ENCODE measurements at places on chromosomes 5 and 9.

DNA sequence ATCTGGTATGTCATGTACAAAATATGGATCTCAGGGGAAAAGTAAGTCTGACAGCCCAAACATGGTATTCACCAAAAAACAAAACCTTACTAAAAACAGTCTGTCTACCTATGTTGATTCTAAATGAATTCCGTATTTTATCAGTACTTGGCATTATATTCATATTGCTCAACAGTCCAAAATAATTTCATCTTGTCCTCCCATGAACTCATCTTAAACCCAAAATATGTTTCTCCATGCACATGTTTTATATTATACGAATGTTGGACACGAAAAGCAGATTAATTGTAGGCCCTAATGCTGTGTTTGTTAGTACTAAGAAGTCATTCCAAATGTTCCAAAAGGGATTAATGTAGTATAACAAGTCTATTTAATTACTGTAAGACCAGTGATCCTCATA is 20.1 kb downstream of the NFIB start:
- no peaks in the 10 kb centered on the region for H3K4me1 ChIP-seq
- H3K4me3 ChIP-seq: no peak overlapping the region
- no peak overlapping the region for H3K27ac ChIP-seq

DNA sequence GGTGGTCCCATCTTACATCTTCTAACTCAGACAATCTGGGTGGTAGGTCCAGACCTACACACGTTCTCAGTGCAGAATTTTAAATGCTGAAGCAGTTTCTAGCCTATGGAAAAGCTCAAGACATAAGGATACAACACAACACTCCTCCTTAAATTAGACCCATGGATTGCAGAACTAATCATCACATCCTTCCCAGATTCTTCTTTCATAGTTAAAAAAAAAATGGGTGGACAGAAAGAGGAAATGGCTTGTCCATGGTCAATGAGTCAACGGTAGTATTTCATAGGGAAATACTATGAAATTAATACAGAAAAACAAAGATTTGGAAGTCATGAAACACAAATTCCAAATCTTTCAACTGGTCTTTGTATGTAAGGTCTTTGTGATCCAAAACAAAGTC is 106.9 kb downstream of the PAPPA start:
- H3K36me3 ChIP-seq: no peaks in the 10 kb centered on the region
- no peaks in the 10 kb centered on the region for H3K4me1 ChIP-seq
- DNase-seq: no peak
- no peaks in the 10 kb centered on the region for H3K27me3 ChIP-seq
- no peak overlapping the region for H3K4me3 ChIP-seq

DNA sequence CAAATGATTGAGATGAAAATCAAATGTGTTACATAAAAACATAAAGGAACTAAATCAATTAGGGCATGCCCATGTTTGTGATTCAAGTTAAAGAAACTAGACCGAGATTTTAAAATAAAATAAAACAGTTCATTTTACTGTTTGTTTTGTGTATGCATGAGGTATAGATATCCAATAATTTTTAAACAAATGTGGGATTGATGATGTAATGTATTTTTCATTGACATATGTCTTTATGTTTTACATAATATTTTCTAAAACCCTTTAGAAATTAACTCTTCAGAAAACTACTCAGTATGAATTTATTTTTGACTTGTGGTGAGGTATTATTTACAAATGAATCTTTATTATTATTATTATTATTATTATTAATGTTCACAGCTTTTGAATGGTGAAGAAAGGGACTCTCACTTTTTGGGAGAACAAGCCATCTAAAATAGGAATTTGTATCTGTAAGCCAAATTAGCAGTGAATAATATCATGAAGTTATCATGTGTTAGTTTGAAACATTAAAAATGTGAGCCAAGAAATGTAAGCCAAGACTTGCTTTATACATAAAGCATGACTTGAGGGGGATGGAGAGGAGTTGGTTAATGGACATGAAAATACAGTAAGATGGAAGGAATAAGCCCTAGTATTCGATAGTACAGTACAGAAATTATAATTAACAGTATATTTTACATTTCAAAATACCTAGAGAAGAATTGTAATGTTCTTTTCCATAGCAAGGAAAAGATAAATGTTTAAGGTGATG is 355.0 kb downstream of the CDH10 start:
- H3K4me1 ChIP-seq: no peaks in the 10 kb centered on the region
- no peak overlapping the region for H3K4me3 ChIP-seq
- no peak for DNase-seq
- no peaks in the 10 kb centered on the region for H3K36me3 ChIP-seq
- no peak overlapping the region for H3K27ac ChIP-seq

- peak; percentile 47 for DNase-seq
- peak within 1 kb of the TSS; percentile 72 for H3K4me3 ChIP-seq
- H3K27ac ChIP-seq: no peak within 1 kb of the TSS
- H3K36me3 ChIP-seq: no peaks in the 10 kb centered on the region
- H3K27me3 ChIP-seq: peaks cover 8% of the 10 kb centered on the region
Observed at GRCh38 chr9:93183663-93184431, at the start of gene WNK2. Gene WNK2, plus strand, starts transcription at chr9:93184139. Its CDS starts 791 bp downstream, at chr9:93184930.

GRCh38 chr5:76224898-76225297 is 141.7 kb downstream of the SV2C start:
- no peaks in the 10 kb centered on the region for H3K27me3 ChIP-seq
- no peak overlapping the region for H3K4me3 ChIP-seq
- no peaks in the 10 kb centered on the region for H3K36me3 ChIP-seq
- H3K27ac ChIP-seq: no peak overlapping the region
- no peaks in the 10 kb centered on the region for H3K4me1 ChIP-seq

- H3K4me1 ChIP-seq: peaks cover 35% of the 10 kb centered on the region
- H3K27ac ChIP-seq: peak overlapping the region; percentile 47
- no peak overlapping the region for H3K4me3 ChIP-seq
- no peak for DNase-seq
- peaks cover 70% of the 10 kb centered on the region for H3K36me3 ChIP-seq
- H3K27me3 ChIP-seq: no peaks in the 10 kb centered on the region
Observed at GRCh38 chr9:77808751-77809081, 160.6 kb upstream of the GNA14 start.

- no peak overlapping the region for H3K4me3 ChIP-seq
- peaks cover 5% of the 10 kb centered on the region for H3K4me1 ChIP-seq
- H3K36me3 ChIP-seq: peaks cover 49% of the 10 kb centered on the region
- no peaks in the 10 kb centered on the region for H3K27me3 ChIP-seq
- no peak overlapping the region for H3K27ac ChIP-seq
- DNase-seq: no peak
Observed at GRCh38 chr9:112048924-112049691, 126.0 kb downstream of the SUSD1 start.

Measured in naive thymus-derived CD8-positive, alpha-beta T cell (primary cell).